ENCODE measurements at places on chromosomes 16 and 17.

DNA sequence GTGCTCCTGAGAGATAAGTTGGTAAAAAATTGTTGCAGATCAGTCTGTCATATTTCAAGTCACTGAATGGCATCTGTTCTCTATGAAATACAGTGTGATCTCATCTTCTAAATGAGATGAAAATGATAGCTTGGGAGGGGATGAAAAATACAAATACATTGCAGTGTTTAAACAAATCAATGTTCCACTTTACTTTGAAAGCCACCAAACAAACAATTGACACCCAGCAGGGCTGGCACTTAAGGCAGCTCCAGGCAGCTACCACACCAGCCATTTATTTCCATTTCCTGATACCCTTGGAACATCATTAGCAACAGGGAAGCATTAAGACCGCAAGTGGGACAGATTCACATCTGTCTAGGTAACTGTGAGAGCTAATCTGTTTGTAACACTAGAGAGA, 827.6 kb upstream of the KIF2B start:
- DNase-seq, result no peak

GRCh38 chr16:69431948-69432468, 7.6 kb downstream of the CYB5B start:
- DNase-seq, result no peak

- peak; percentile 99 for DNase-seq
Measured at GRCh38 chr16:30747799-30748633, at the start of gene PHKG2. TSS of gene PHKG2 (plus strand) at chr16:30748425. CDS start at chr16:30748821, 396 bp downstream.

DNA sequence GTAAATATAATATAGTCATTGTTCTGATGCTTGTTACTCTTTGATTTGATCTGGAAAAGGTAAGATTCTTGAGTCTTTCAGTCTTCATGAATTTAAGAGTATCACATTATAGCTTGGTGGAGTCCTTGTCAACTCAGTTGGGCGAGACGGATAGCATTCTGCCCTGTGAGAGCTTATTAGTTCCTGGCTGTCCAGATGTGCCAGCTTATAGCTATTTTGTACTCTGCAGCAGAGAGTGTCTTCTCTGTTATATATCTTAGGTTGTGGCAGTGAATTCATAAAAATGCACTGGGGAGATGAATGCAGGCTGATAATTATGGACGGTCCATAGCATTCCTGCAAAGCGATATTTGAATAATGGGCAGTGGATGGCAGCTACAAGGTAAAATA, 51.0 kb upstream of the CRISPLD2 start:
- DNase-seq, result no peak

DNA sequence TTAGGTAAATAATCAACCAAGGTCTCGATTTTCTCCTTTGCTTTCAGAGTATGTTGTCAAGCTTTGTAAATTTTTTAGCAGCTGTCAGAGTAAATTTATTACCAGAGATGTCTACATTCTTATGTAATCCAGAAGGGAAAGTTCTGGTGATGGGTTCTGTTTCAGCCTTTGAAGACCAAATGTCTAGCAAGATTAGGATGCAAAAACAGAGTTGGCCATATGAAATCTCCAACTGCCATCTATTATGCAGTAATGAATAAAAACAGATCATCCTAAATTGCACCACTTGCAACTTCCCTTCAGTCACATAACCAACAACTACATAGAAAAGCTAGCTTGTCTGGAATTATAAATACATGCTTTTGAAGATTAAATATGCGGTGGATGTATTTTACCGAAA, 826.8 kb upstream of the KIF2B start:
- no peak for DNase-seq

- no peak for DNase-seq
Measured at GRCh38 chr16:27950206-27950887, 113.2 kb downstream of the GSG1L start.

DNA sequence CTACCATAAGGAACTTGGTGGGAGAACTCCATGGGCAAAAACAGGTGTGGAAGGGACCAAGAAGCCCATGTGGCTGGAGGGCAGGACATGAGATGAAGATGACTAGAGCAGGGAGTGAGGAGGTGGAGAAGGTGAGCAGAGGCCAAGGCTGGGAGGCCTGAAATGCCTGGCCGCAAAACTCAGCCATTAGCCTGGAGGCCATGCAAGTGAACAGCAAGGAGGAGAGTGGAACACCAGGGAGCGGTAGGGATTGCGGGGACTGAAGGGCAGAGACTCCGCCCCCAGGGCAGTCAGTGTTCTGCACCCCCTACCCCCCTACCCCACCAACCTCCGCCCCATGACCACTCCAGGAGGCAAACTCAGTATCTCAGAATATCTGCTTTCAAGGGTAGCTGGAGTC, 17.0 kb downstream of the BCL7C start:
- no peak for DNase-seq

Measured in KBM-7 (cell line).